ENCODE measurements at places on chromosomes 1 and 21.

DNA sequence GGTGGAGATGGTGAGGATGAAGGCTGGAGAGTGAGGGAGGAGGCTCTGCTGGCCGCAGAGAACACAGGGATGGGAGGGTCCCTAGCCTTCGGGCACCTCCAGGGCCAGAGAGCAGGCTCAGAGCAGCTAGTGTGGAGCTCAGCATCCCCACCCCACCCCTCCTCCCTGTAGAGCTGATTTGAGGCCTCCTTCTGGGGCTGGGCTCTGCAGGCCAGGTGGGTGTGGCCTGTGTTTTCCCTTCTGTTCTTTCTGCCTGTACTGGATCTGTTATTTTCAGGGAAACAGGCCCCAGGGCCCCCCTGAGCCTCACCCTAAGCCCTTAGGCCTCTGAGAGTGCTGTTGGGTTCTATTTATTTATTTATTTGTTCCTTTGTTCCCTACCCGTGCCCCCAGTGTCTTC lies 44.8 kb downstream of the TMCC2 start:
- no peak for DNase-seq

GRCh38 chr1:7769673-7770412 lies 1.3 kb upstream of the VAMP3 start:
- DNase-seq = no peak

DNA sequence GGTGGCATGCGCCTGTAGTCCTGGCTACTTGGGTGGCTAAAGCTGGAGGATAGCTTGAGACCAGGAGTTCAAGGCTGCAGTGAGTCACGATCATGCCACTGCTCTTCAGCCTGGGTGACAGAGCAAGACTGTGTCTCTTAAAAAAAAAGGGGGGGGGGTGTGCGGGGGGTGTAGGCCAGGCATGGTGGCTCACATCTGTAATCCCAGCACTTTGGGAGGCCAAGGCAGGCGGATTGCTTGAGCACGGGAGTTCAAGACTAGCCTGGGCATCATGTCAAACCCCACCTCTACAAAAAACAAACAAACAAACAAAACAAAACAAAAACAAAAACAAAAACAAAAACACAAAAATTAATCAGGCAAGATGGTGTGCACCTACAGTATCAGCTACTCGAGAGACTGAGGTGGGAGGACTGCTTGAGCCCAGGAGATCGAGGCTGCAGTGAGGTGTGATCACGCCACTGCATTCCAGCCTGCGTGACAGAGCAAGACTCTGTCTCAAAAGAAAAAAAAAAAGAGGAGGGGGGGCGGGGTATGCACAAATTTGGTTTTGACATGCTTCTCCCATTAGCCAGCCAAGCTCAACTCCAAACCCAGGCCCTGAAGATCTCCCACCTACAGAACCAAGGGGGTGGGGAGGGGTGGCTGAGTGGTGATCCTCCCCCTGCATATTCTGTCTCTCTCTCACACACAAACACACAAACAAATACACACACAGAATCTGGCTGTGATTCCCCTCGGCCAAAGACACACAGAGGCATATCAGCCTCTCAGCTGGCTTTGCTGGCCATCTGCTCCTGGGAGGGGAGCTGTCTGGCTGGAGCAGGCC lies 3.1 kb downstream of the PTAFR start:
- DNase-seq = no peak

DNA sequence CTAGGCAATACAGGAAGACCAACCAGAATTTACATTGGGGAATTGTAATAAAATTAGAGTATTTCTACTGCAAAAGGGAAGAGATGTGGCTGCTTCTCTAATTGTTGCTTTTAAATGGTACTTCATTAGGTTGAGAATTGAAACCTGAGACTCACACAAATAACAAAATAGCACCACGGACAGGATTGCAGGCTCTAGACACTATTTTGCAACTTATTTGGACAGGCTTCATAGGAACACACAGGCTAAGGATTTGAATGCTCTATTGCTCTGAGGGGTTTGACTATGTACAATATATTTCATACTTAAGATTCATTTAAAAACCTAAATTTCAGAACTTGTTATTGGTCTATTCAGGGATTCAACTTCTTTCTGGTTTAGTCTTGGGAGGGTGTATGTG lies 79.6 kb downstream of the ATP1B1 start:
- DNase-seq = no peak

- no peak for DNase-seq
These were observed 2.4 kb upstream of the COL11A1 start for GRCh38 chr1:103110701-103111100.

- no peak for DNase-seq
These were observed 15.4 kb upstream of the LSS start for GRCh38 chr21:46243960-46244361.

- DNase-seq = no peak
These were observed 215.1 kb upstream of the FGGY start for GRCh38 chr1:59081795-59082194.

DNA sequence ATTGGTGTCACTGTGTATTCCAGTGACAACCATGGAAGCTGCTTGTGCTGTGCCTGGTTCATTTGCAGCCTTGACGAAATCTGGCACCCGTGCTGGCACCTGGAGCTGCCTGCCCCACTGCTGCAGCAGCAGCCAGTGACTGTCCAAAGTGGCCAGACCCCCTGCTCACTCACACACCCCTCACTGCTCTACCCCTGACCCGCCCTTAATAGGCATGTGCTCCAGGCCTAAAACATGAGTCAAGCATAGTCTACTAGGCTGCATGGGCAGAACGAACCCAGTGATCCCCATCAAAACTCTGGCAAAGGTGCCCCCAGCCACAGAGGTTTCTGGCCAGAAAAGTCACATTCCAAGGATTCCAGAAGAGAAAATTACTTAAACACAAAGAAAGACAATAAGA lies 7.7 kb downstream of the PRAMEF1 start:
- DNase-seq = no peak

DNA sequence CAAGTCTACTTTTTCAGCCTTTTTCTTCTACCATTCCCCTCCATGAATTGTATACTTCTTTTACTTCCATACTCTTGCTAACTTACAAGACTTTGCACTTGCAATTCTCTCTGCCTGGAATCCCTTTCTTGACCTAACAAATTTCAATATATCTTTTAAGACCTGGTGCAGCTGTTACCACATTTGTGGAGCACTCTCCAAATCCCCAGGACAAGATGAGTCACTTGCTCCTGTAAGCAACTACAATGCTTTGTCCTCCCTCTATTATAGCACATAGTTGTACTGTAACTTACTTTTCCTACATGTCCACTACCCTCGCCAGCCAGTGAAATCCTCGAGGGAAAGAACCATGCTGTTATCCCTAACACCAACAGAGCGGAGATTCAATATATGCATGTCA lies 43.1 kb downstream of the WARS2 start:
- no peak for DNase-seq

- no peak for DNase-seq
These were observed 66.1 kb downstream of the PLXNA2 start for GRCh38 chr1:208178091-208178529.

GRCh38 chr1:101408212-101409042 lies 171.6 kb downstream of the S1PR1 start:
- no peak for DNase-seq

DNA sequence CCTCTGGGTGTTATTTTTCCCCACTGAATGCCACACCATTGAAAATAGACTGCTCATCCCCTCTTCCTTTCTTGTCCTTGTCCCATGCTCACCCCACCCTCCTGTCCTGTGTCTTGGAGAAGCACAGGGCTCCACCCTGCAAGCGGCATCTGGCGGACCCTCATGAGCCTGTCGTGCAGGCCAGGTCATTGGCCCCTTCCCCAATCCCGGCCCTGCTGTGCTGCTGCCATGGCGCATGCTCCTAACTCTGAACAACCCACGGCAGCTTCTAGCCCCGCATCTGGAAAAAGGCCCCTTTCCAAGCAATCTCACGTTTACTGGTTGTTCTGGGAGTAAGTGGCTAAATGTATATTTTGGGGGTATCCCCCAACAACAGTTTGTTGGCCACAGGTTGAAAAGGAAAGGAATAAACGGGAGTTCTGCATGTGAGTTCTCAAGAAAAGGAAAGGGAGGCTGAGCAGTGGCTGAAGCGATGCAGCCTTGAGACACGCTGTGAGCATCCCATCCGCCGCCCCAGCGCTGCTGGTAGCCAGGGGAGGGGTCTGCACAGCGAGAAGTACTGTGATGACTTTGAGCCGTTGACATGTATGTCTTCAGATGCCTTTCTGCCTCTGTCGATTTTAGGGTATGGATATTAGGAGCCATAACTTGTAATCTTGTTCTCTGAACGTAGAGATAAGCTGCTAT lies 16.3 kb downstream of the AGMAT start:
- DNase-seq = no peak

- DNase-seq = no peak
These were observed 1155.2 kb upstream of the B3GALT2 start for GRCh38 chr1:194341587-194341986.

DNA sequence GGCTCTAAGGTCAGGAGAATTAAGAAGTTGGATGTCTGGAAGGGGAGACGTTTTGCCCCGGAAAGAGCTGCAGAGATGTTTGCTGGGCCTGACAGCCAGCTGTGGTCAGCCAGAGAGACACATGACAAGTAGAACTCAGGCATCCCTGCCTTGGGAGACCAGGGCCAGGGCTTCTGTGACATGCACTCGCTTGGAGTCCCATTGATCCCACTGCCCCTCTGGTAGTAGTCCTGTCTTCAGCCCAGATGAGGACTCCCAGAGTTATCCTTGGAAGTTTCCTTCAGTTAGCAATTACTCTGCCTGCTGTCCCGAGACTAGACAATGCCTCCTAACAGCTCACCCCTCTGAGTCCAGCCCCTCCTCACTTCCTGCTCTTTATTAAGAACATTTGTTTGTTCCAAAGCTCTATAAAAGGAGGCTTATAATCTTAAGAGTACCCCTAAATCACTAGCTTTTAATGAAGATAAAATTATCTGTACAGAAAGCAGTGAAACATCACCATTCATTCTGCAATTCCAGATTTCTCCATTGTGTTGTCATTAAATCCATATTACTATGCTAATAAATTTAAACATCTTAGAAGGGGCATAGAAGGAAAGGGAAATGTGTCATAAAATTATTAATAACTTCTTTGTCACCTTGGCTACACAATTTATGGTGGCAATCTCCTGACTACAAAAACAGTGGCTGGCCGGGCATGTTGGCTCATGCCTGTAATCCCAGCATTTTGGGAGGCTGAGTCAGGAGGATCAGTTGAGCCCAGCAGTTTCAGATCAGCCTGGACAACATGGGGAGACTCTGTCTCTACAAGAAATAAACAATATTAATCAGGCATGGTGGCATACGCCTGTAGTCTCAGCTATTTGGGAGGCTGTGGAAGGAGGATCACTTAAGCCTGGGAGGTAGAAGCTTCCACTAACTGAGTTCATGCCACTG lies 94.2 kb downstream of the KCNK1 start:
- DNase-seq = no peak

DNA sequence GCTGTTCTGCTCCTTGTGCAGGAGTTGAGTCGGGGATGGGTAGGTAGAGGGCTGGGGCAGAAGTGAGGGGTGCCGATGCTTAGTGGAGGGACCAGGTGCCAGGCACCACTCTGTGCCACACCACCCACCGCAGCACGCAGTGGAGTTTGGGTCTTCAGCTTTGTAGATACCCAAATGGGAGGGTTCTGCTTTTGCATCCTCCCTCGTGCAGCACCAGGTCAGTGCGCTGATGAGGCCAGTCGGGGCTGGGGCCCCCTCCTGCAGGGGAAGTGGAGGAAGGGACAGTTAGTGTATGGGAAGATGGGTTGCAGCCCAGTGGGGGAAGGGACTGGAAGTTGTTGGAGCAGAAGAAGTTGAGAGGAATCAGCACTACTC lies 244.0 kb downstream of the RHOU start:
- no peak for DNase-seq

- no peak for DNase-seq
These were observed 5.8 kb downstream of the TTC13 start for GRCh38 chr1:230972855-230973271.

DNA sequence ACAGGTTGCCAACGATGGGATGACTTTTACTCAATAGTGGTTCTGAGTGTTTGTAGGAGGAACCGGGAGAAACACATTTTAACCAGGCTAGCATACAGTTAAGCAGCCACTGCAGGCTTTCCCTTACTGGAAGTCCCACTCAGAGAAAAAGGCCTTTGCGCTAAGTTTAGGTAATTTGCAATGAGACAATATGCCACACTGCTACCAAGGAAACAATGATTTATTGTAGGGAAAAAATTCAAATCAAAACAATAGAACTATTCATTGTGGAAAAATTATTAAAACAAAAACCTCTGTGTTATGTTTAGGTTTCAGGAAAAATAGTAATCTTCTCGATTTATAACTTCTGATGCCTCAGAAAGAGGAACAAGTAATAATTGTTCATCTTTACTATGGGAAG lies 51.4 kb upstream of the CR2 start:
- no peak for DNase-seq

- DNase-seq = no peak
These were observed 650.1 kb downstream of the KCNT2 start for GRCh38 chr1:195958131-195958530.

DNA sequence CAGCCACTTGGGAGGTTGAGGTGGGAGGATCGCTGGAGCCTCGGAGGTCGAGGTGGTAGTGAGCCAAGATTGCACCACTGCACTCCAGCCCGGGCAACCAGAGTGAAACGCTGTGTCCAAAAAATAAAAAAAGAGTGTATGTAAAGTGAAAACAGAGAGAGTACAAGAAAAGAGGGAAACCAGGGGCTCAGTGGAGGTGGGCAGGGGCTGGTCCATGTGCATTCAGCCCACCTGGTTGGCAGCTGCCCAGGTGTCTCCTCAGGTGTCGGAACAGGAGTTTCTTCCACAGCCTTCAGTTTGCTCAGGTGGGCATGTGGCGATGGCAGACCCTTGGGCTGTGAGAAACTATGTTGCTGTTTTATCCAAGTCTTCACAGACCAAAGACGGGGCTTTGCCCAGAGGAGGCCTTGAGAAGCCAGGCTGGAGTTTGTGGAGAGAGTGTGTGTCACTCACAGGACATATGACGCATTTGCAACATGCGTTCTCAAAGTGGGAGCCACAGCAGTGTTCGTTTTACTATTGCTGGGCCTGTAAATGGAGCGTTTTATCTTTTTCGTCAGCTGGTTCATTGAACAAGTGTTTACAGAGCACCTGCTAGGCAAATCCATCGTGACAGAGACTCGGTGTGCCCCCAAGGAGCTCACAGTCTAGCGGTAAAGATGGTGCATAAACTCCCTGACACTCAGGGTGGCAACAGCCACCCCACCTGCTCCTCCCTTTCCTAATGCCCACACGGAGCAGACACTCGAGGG lies 22.4 kb upstream of the SAMD11 start:
- no peak for DNase-seq
